NCI-H1092 (cell line): ENCODE measurements at places on chromosomes 3 and 15.

- no peak for DNase-seq
Observed at GRCh38 chr3:188034989-188035388, 119.0 kb upstream of the LPP start.

GRCh38 chr3:158809642-158810041 lies 7.8 kb downstream of the MFSD1 start:
- no peak for DNase-seq

GRCh38 chr3:43503067-43503728 lies 118.6 kb downstream of the ANO10 start:
- no peak for DNase-seq

DNA sequence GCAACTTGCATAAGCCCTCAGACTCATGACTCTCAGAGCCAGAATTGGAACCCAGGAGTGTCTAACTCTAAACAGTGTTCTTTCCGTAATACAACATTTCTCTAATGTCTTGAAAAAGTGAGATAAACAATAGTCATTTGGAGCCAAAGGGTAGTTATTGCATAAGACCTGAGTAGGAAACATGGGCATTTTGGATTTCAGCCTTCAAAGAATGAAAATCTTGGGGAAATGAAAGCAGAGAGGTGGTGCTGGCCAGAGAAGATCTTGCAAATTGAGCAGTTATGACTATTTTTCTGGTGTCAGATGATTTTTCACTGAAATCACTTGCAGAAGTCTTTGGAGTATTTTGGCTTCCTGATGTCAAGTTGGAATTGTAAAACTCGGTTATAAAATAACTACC lies 379.4 kb downstream of the DIPK2A start:
- no peak for DNase-seq

GRCh38 chr3:108053067-108053466 lies 37.8 kb downstream of the CD47 start:
- DNase-seq, result no peak

DNA sequence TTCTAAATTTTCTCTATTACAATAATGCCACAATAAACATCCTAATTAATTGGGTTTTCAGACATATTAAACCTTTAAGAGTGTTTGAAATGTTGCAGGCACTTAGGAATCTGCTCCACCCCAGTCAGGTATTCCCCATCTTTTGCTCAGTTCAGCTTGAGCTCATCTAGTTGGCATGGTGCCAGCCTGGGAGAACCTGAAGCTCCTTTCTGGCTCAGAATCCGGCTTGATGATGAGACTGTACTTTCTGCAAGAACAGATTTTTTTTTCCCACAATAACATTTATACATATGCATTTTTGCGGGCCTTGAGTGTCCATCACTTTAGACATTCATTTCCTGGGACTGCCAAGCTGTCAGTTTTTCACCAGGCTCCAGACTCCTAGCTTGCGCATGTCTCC lies 7.7 kb upstream of the OXSR1 start:
- no peak for DNase-seq

DNA sequence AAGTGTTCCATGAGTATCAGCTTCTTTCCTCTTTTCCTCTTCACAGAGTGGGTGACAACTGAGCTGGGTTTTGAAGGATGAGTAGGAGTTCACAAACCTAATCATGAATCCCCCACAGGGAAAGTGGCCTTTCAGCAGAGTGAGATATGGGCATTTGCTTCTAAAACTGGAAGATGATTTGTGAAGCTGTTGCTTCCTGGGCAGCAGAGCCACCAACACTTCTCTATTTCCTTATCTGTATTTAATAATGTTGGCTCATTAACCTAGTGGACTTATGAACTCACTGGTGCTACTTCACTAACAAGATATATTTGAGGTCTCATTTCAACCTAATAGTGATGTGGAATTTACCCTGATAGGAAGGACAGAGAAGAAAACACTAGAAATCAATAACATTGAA lies 152.8 kb downstream of the SYNPR start:
- no peak for DNase-seq

- no peak for DNase-seq
Observed at GRCh38 chr3:129699199-129699598, 92.7 kb upstream of the PLXND1 start.

DNA sequence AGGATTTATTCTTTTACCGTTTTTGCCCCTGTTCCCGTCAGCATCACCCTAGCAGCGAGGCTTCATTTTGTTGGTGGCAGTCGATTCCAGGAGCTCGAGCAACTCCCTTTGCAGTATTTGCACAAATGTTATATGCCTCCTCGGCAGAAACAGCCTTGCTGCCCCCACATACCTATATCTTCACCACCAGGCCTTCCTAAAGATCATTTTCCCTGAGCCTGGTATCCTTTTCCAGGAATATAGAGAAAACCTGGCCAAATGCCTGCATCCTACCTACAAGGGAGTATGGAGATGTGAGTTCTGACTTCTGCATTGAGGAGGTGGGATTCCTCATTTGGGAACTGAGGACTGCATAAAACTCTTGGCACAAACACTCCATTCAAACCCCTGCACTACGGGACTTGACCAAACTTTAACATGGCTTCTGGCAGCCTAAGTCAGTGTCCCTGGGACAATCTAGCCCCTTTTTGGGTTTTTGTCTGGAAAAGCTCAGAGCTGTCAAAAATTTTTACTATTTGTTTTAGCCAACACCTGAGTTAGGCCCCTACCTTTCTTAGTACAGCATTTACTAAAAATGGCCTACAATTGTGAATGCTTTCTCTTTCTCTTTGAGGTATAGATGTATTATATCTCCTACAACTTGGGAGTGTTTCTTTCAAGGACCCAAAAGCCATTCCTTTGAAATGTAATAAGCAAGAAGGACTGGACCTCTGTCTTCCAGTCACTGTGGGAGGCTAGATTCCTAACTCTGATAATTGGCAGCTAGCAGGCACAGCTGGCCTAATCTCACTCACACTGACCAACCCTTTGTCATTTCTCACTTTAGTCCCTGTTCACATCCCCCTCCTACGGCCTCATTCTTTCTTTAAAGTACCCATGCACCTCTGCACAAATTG lies 12.1 kb upstream of the UBE2Q2 start:
- DNase-seq, result no peak
